Left renal cortex interstitium (tissue), 4 donors: ENCODE measurements at places on chromosomes 2 and 18.

- DNase-seq = no peak
Observed at GRCh38 chr2:66462501-66462825, 27.5 kb downstream of the MEIS1 start.

DNA sequence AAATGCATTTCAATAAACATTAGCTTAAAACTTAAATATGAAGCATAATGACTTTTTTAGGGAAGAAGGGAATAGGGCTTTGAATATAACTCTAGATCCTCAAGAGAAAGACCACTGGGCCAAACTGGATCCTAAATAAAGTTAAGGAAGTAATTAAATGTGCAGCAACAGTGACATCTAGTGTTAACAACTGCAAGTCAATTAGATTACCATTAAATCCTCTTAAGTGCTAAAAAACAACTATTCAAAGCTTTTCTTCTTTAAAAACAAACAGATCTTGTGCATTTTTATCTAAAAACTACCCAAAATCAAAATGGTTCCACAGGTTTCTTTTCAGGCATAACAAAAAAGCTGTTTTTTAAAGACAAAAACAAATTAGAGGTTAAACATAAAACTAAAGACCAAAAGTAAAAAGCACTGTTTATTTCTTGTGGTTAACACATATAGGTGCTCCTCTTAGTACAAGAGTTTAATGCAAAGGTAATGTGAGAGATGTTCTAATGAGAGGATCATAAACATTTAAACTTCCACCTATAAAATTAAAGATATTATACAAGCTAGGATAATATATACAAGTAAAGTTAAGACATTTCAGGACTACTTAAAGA lies 111.4 kb downstream of the THADA start:
- DNase-seq = peak; percentile 54

DNA sequence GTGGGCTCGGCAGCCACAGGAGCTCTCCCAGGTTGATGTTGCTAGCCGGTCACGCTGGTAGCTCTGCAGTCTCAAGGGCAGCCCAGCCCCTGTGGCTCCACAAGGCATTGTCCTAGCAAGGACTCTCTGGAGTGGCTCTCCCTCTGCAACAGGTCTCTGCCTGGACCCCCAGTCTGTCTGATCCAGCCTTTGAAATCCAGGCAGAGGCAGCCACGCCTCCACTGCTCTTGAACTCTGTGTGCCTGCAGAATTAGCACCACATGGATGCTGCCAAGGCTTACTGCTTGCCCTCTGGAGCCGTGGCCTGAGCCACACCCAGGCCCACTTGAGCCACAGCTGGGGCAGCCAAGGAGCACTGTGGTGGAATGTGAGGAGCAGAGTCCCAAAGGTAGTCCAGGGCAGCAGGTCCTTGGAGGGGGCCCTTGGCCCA lies 43.0 kb upstream of the FAHD2A start:
- DNase-seq = no peak

GRCh38 chr2:126857502-126857901 lies 41.2 kb upstream of the TEX51 start:
- no peak for DNase-seq

GRCh38 chr2:120316528-120317179 lies 29.3 kb upstream of the INHBB start:
- no peak for DNase-seq

DNA sequence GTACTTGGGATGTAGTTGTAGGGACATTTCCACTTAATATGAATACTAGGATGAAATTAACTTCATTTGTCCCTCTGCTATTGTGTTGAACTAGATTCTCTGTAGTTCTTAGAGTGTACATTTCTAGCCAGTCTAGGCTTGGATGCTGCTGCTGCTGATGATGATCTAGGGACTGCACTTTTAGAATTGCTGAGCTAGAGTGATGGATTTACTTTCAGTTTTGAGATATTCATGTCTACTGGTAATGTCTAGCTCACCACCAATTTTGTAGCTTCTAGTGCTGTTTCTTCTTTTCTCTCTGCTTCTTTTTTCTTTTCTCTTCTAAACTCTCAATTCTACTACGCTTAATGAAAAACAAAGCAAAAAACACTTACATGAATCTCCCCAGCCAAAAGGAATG lies 49.4 kb downstream of the MRPS9 start:
- DNase-seq = no peak

GRCh38 chr2:48131539-48132270 lies 225.4 kb upstream of the FBXO11 start:
- peak; percentile 69 for DNase-seq

DNA sequence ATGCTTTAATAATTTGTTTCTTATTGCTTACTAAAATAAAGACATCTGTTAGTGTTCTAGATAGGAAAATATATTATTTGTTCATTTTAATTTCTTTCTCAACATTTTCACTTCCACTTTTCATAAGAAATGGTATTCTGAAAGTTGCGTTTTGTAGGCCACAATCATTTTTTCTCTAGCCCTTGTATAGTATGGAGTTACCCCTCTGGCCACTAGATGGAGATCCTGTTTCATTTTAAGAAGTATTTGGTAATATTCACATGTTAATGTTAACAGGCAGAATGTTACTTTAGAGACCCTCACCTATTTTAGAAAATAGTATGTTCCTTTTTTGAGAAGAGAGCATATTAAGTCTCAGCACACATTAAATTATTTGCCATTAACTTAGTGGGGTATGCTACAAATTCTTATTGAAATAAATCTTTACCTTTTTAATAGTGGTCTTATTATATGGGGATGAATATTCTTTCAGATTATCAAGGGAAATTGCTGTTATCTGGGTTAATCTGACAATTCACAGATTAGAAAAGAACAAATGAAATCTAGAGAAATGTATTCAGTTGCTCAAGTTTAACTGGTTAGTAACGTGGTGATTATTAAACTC lies 73.9 kb upstream of the TTC27 start:
- peak; percentile 5 for DNase-seq

- DNase-seq = no peak
Observed at GRCh38 chr18:27609221-27609620, 424.1 kb upstream of the CHST9 start.

GRCh38 chr2:134737671-134738070 lies 18.9 kb upstream of the TMEM163 start:
- DNase-seq = no peak
